ENCODE measurements at places on chromosomes 4 and X. TPM values are rescaled to one million over a fixed set of nuclear protein-coding genes. Genes with fewer than 3 reads are reported as not detected.

CPLX1 gene
- not detected for total RNA-seq

WNK3 gene
- total RNA-seq = 0.27 TPM

XAGE1A gene
- total RNA-seq = not detected

MAGEC1 gene
- total RNA-seq = not detected

GABRQ gene
- under 0.01 TPM for total RNA-seq

HSD17B13 gene
- 0.27 TPM for total RNA-seq

GRCh38 chr4:3237266-3237665, 11.7 kb upstream of the MSANTD1 start:
- DNase-seq = no peak

- no peak for DNase-seq
These were observed 1873.7 kb upstream of the IGFBP7 start for GRCh38 chr4:58983887-58984286.

DNA sequence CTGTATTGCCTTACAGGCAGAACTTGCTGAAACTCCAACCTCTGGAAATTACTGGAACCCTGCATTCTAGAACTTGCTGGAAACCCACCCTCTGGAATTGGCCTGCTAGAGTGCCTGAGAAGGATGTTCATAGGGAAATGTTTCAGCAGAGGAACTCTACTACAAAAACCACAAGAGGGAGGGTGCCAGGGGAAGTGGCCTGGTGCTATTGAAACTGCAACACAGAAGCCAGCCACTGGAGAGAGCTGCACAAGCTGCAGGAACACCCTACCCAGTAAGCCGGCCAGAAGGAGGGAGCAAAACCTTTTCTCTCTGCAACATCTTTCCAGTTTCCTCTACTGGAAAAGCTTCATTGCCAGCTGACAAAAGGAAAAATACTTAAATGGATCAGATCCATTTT, 2.5 kb upstream of the BRWD3 start:
- DNase-seq = peak; percentile 64

DNA sequence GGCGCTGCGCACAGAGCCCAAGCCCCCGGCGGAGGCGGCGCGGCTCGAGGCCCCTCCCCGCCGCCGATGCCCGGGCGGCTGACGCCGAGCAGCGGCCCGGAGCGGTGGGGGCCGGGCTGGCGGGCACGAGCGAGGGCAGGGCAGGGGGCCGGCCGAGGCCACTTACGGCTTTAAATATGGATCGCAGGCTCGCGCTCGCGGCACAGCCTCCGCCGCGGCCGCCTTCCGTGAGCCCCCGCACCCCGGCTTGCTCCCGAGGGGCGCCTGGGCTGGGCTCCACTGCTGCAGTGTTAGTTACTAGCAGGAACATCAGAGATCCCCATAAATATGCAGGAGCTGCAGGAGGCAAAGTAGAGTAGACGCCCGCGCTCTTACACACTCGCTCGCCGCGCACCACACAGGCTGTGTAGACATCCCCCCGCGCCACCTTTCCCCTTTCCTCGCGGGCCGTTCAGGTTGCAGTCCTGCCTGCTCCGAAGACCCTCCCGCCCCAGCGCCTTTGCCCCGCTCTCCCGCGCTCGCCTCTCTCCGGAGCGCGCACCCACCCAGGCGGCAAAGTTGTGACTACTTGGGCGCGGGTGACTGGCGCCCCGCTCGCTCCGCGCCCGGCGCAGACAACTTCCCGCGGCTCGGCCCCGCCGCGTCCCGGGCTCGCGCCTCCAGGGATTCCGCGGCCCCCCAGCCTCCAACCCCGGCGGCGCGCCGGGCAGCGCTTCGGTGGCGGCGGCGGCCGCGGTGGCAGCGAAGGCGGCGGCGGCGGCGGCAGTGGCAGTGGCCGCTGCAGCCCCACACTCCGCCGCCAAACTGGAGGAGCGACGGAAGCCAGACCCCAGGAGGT, 152.0 kb upstream of the SLC4A4 start:
- peak; percentile 52 for DNase-seq

GRCh38 chr4:164807611-164808010, 53.7 kb downstream of the SMIM31 start:
- no peak for DNase-seq

DNA sequence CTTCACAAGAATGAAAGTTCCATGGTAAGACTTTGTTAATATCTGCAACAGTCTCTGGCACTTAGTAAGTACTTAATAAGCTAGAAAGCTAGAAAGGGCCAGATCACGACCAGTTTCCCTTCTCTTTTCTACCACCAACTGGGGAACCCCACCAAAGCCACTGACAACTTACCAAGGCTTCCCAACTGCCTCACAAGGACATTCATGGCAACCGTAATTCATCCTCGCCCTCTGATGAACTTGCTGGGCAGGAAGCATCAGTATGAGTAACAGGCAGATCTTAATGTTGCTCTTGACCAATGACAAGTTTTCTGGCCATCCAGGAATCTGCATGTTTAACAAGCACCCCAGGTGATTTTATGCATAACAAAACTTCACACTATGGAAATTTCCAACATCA, 23.2 kb upstream of the ZCCHC13 start:
- DNase-seq = no peak

GRCh38 chr4:138727731-138728130, 287.9 kb upstream of the NOCT start:
- no peak for DNase-seq

GRCh38 chr4:128347930-128348660, 60.5 kb upstream of the PGRMC2 start:
- DNase-seq = no peak

- DNase-seq = peak; percentile 34
These were observed 25.6 kb upstream of the MSMO1 start for GRCh38 chr4:165301833-165302232.

DNA sequence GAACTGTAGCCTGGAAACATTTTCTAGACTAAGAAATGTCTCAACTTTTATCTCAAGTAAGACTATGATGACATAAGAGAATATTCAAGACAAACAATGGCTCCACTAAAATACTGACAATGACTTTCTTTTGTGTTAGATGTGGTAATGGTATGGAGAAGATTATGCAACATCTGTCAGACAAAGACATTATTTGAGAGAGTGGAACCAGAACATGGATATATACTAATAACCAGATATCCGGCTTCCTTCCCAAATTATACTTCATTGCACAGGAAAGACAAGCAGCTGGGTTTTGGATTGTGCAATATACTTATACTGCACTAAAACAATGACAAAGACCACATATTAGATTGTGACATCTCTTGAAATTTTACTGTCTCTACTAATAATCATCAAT, 290.8 kb upstream of the GIMD1 start:
- no peak for DNase-seq

GRCh38 chr4:39823191-39823590, 125.3 kb downstream of the UBE2K start:
- DNase-seq = no peak

- no peak for DNase-seq
These were observed 625.5 kb downstream of the TLL1 start for GRCh38 chr4:166498546-166498945.

- DNase-seq = peak; percentile 60
These were observed 1.1 kb downstream of the FBXW7 start for GRCh38 chr4:152534541-152535359.

GRCh38 chrX:41405551-41405950, 41.6 kb upstream of the NYX start:
- no peak for DNase-seq

GRCh38 chr4:108919226-108919893, 156.5 kb upstream of the ETNPPL start:
- DNase-seq = no peak

Measured in hematopoietic multipotent progenitor cell (in vitro differentiated cells).